Stimulated activated CD4-positive, alpha-beta T cell treated with anti-CD3 and anti-CD28 coated beads, Interleukin-1b, Interleukin-23, amount 100 ng/mL, for 1 hour (primary cell): ENCODE measurements at places on chromosomes 12 and 14.

GRCh38 chr14:88030892-88031291 lies 26.0 kb downstream of the GPR65 start:
- DNase-seq = no peak

DNA sequence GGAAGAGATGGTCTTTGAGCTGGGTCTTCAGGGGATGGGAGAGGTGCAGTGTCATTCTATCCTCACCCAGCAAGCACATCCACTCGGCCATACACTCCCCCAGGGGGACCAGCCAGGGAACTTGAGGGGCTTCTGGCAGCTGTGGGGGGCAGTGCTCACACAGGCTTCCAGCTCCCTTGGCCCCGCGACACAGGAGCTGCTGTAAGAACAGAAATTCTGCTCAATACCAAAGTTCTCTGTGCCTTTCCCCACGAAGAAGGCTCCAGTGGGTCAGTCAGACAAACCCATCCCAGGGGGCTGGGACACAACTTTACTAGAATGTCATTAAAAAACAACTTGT lies 289.1 kb upstream of the RTL1 start:
- no peak for DNase-seq

- no peak for DNase-seq
These were observed 1.0 kb upstream of the NR4A1 start for GRCh38 chr12:52050116-52050757.

DNA sequence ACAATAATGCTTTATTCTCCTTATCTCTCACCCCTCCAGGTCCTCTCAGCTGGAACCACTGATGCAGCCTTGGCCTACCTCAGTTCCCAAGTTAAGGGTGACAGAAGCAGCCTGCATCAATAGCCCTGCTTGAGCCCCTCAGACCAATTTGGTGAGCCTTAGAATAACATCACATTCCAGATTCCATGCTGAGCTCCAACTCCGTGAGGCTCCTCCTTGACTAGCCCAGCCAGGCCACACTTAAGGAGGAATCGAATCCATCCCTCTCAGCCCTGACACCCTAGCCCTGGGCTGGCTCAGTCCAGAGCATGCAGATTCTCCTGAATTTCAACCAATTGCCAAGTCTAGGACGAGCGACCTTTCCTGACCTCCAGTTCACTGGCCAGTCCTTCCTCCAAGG lies 91.1 kb downstream of the ARMH4 start:
- no peak for DNase-seq

DNA sequence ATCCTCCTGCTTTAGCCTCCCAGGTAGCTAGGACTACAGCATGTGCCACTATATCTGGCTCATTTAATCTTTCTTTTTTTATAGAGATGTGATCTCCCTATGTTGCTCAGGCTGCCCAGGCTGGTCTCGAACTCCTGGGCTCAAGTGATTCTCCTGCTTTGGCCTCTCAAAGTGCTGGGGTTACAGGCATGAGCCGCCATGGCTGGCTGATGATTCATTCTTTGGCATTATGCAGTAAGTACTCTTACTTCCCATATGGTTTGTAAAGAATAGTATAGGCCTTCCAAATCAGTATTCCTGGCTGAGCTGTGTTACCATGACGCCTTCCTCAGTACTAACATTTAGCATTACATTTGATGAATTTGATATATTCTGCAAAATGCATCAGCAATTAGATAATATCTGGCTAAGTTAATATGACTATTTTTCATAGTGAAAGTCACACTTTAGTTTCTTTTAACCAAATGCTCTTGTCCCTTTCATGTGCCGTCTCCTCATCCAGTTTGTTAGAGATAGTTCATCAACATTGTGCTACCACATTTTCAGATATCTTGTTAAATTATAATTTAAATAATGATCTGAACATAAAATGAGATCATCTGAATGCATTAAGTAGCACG lies 3.2 kb upstream of the MIA2 start:
- DNase-seq = no peak

DNA sequence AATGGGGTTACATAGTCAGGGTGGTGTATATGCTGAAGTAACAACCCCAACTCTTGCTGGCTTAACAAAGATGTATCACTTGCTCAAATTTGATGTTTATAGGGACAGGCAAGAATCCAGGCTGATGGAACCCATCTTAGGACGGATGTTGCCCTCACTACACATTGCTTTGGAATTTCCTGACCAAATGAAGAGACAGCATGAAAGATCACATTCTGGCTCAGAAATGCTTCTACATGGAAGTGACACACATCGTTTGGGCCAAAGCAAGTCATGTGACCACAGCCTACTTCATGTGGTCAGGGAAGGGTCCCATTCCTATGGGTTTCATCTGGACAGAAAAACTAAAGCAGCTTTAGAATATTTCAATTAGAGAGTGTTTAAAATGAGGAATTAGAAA lies 345.8 kb downstream of the TMEM132D start:
- no peak for DNase-seq

DNA sequence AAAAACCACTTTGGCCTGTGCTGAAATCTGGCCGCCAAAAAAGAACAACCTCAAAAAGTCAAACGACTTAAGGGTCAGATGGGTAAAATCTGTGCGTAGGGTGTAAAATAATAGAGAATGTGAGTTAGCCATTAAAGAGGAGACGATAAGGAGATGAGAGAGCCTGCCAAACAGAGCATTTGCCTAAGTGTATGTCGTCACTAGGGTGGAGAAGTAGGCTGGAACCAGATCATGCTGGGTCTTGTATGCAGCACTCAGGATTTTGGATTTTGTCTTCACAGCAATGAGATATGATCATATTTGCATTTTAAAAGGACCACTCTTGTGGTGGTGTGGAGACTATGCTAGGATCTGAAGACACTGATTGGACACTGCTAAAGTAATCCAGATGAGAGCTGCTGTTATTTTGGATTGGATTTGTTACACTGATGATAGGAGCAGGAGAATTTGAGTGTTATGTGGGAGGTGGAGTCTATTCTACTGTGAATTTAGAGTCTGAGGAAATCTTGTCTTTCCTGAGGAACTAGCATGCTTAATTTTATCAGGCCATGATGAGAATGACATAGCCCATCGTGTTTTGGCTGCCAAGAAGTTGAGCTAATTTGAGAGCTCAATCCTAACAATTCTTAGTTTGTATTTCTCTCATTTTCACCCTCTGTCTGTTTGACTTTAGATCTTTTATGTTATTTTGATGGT lies 24.8 kb upstream of the DBX2 start:
- no peak for DNase-seq

GRCh38 chr12:124057691-124058090 lies 84.7 kb downstream of the ZNF664 start:
- DNase-seq = no peak

DNA sequence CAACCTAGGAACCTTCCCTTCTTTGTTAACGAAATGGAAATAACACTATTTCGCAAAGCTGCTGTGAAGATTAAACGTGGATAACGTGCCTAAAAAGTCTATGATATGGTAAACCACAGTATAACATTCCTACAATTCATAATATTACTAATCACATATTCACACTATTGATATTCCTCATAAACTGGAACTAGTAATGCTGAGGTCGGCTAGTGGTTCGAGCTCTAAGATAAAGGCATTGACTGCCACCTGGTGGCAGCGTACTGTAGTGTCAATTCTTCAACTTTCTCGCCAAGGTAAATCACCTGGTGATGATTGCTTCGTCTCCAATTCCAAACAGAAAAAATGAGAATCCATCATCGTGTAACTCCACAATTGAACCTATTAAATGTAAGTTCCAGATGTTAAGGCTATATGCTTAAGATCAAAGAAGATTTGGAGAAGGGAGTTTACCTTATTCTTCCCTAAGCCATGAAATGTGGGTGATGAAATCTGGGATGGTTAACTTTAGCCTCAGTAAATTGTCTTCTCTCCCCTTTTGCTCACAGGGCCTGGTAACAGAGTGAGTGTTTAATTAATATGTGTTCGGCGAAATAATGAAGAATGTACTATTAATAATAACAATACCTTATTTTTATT lies 197.5 kb upstream of the TMEM132C start:
- no peak for DNase-seq

- no peak for DNase-seq
These were observed 68.8 kb upstream of the RTL1 start for GRCh38 chr14:100972118-100972897.

DNA sequence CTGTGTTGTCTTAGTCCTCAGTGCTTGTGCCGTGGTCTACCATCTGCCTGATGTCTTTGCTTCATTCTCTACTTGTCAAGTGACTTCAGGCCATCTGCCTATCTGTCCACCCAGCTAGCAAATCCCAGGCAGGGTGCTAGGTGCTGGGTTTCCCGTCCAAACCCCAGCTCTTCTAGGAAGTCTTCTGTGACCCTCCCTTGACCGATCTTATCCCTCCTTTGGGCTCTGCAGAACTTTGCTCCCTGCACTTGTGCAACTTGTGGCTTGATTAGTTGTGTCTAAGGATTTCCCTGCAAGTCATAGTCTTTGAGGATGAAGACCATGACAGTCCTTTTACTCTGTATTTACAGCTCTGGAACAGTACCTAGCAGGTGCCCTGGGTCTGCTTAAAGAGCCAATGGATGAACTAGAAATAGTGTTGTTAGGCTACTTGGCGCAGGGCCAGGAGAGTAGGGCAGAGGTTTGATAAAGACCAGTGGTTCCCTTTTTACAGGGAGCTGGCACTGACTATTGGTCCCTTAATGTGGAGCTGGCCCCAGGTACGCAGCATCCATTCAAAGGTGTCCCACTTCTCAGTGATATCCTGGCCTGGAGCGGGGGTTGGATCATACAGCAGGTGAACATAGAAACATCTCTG lies 60.1 kb downstream of the ADCK1 start:
- no peak for DNase-seq

DNA sequence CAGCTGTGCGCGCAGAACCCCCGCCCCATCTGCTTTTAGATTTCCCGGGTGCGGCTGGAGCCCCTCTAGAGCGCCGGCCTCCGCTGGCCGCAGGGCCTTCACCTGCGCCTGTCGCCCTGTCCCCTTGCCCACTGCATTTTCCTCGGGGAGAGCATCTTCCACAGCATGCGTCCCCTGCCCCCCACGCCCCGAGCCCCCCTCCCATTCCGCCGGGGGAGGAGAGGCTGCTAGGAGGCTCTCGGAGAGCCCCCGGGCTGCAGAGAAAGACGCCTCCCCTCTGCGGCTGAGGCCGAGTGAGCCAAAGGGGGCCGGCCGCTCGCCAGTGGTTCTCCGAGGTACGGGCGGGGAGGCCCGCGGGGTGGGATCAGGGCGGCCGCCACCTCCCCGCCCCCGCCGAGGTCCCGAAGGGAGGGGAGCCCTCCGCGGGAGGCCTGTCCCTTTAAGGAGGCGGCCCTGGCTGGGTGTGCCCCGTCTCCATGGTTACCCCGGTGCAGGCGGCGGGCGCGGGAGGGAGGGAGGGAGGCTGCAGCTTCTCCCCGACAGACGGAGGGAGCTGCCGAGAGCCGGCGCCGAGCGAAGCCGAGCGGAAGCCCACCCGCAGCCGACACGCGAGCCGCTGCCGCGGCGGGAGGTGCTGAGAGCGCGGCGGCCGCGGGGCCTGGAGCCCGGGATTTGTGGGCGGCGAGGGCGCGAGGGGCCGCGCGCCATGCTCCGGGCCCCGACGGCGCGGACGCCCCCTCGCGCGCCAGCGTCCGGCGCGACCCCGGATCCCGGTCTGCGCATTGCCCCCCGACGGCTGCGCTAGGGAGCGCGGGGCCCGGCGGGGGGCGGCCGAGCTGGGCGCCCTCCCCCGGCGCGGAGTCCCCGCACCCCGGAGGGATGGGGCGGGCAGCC lies at the start of gene KCNH3:
TSS of gene KCNH3 (plus strand) at position 521 of the 894 bp plus-strand sequence. CDS start 387 bp downstream, outside the sequence.
- DNase-seq = peak; percentile 52

DNA sequence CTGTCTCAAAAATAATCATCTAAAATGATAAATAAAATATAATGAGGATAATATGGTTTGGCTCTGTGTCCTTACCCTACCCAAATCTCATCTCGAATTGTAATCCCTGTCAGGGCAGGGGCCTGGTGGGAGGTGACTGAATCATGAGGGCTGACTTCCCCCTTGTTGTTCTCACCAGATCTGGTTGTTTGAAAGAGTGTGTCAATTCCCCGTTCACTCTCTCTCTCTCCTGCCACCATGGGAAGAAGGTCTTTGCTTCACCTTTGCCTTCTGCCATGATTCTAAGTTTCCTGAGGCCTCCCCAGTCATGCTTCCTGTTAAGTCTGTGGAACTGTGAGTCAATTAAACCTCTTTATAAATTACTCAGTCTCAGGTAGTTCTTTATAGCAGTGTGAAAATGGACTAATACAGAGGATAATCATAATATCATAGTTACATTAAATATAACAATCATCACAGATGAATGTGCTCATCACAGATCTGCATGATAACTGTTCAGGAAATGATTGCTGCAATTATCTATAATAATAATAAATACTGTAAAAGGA lies 12.6 kb downstream of the EFCAB11 start:
- no peak for DNase-seq

GRCh38 chr14:68734231-68734732 lies 58.6 kb downstream of the ZFP36L1 start:
- peak; percentile 10 for DNase-seq

DNA sequence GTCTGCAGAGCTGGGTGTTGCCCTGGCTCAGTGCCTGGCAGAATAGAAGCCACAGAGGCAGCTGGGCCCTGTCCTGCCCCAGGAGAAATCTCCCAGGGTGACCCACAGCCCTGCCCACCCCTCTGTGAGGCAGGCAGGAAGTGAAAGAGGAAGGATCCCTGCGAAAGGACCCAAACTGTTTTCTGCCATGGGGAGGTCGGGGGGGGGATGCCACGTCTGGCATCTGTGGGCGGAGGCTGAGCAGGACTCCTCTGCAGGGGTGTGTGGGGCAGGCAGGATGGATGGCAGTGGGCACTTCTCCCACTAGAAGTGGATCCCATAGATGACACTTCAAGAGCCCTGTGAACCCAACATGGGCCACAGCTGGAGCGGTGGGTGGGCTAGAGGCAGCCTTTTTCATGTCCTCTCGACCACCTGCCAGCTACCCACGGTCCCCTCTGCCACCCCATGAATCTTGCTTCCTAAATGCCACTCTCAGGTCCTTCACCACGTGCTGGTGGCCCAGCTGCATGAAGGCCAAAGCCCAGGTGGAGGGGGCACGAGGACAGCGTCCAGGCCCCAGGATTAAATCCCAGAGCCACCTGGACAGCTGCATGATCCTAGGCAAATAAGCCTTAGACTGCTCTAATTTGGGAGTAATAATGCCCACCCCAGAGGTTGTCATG lies 3.6 kb downstream of the PAPLN start:
- DNase-seq = no peak

- DNase-seq = no peak
These were observed 99.1 kb upstream of the NAP1L1 start for GRCh38 chr12:76183459-76184186.

DNA sequence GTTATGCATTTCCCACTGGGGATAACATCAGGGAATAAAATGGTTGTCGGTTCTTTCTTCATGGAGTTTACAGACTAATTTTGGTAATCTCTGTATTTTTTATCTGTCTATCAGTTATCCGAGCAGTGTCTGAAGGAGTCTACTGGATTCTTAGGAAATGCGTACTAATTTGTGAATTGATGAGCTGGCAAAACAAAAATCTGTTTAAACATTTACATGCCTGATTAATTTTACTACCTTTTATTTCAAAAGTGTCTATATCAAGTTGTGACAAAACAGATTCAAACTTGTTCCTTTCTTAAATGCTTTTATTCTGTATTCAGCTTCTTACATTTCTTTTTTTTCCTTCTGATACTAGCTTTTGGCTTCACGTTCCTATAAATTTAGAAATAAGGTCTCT lies 4.4 kb downstream of the RIMKLB start:
- no peak for DNase-seq

- peak; percentile 56 for DNase-seq
These were observed at the start of gene TOMM20L for GRCh38 chr14:58395812-58396788. TOMM20L (plus strand) TSS chr14:58395930; CDS start chr14:58395958, 28 bp downstream.

- DNase-seq = no peak
These were observed 137.3 kb downstream of the TTC7B start for GRCh38 chr14:90678846-90679362.
